ENCODE measurements at places on chromosomes 5 and 9. TPM values are rescaled to one million over a fixed set of nuclear protein-coding genes. Genes with fewer than 3 reads are reported as not detected.
A peak's percentile ranks its signal among the peaks of the same experiment; 100 is the strongest.

Gene PNPLA7
- total RNA-seq: 3.6 TPM

Gene PTCH1
- total RNA-seq: 7.6 TPM

DNA sequence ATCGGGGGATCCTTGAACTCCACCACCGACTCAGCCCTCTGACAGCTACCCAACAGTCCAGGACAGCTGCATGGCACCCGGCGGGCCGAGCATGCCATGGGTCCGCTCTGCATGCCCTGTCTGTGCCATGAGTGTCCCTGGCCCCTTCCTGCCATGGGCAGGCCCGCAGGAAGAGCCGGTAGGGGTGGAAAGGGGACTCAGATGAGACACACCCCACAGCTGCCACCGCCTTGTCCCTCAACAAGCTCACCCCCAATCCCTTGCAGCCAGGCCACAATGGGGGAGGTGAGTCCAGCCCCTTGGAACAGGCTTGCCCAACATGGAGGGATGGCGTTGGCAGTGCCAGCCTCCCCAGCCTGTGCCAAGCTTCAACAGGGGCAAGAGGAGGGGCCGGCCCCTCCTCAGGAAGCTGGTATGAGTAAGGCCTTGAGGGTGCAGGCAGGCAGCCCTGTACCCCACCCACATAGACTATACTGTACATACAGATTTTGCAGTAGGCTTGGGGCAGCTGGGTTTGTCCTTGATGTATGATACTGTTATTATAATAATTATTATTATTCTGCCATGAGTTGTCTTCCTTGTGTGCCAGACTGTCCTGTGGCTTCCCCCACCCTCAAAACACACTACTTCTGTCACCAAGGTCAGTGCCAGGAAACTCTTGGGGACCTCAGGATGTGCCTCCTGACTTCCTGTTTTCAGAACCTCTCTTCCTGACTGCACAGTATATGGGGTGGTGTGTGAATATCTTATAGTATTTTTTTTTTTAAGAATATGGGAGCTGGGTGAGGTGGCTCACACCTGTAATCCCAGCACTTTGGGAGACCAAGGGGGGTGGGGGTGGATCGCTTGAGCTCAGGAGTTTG lies 12.0 kb upstream of the SLC34A1 start:
- DNase-seq: no peak
- H3K27me3 ChIP-seq: no peaks in the 10 kb centered on the region
- H3K27ac ChIP-seq: no peak overlapping the region
- H3K4me3 ChIP-seq: peak overlapping the region; percentile 53
- H3K4me1 ChIP-seq: peaks cover 28% of the 10 kb centered on the region

GRCh38 chr9:31323726-31324444 lies 1060.6 kb upstream of the ACO1 start:
- H3K27ac ChIP-seq: no peak overlapping the region
- no peaks in the 10 kb centered on the region for H3K4me1 ChIP-seq
- no peaks in the 10 kb centered on the region for H3K27me3 ChIP-seq

DNA sequence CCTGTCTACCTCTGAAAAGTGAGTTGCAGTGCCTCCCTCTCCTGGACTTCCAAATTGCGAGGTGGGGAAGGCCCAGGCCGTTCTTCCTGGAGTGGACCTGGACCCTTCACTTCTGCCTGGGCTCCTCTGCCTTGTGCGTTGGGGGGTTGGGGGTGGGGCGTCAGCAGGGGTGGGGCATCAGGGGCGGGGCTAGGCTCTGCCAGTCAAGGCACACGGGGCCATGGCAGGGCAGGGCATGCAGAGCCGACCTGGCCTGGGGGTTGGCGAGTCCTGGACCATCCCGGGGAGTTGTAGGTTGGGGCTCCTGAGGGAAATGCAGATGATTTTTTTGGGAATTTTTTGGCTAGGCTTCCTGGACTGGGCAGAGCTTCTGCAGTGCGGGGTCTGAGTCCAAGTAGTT lies 87.1 kb downstream of the EHMT1 start:
- H3K27me3 ChIP-seq: no peaks in the 10 kb centered on the region
- no peaks in the 10 kb centered on the region for H3K36me3 ChIP-seq
- no peak for DNase-seq
- H3K4me1 ChIP-seq: no peaks in the 10 kb centered on the region
- H3K4me3 ChIP-seq: no peak overlapping the region

Data from Calu3 (cell line).